Fibroblast of skin of abdomen (primary cell): ENCODE measurements at places on chromosomes 2 and 18.
A peak's percentile ranks its signal among the peaks of the same experiment; 100 is the strongest.

DNA sequence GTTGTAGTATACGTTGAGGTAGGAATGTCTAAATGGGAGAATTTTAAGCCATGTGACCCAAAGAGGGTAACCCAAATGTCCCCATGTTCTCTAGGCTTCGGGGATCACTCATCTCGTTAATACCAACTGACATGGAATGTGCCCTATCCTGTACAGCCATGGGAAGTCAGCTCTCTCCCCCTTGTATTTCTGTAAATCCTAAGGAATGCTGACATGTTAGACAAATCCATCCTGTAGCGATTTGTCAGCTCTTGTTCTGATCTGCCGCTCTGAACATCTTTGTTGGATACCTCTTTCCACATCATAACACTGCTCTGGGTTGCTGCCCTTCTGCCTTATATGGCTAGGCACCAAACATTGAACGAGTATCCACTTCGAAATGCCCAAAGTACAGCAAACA, 350.6 kb downstream of the RND3 start:
- no peak for DNase-seq

GRCh38 chr2:39508198-39508597, 71.1 kb upstream of the MAP4K3 start:
- peak; percentile 81 for DNase-seq

DNA sequence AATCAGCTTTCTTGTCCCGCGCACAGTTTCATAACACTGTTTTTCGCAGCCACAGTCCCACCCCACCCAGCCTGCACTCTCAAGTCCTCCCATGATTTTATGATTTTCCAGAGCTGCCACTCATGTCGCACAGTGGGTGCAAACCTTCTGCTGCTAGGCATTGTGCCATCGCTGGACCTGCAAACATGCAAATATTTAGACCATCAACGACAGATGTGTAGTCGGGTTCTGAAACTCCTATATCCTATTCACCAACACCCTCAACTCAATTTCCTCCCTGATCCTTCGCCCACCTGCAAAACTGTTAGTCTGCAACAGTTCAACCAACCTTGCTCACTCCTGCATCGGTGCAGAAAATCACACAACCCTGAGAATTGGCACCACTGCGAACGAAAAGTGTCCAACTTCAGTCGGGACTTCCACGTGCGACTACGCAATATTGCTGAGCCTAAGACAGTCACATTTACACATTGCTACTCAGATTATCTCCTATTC, 871 bp upstream of the ALS2 start:
- DNase-seq = no peak

GRCh38 chr2:16442971-16443370, 222.7 kb downstream of the CYRIA start:
- no peak for DNase-seq

DNA sequence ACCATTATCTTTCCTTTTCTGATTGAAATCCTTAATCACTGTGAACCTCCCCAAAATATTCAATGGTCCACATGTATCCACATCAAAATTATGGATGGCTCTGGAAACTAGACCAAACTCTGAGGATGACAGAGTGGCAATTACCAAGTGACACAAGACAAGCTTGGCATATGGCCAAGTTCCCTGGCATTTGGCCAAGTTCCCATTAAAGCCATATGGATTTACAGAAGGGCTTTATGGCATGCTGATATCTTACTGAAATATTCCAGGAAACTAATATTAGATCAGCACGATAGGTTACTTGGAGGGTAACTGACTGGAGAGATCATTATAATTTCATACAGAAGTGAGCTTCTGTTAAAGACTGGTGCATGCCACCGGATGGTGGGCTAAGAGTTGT, 21.9 kb upstream of the CERS6 start:
- DNase-seq = no peak

DNA sequence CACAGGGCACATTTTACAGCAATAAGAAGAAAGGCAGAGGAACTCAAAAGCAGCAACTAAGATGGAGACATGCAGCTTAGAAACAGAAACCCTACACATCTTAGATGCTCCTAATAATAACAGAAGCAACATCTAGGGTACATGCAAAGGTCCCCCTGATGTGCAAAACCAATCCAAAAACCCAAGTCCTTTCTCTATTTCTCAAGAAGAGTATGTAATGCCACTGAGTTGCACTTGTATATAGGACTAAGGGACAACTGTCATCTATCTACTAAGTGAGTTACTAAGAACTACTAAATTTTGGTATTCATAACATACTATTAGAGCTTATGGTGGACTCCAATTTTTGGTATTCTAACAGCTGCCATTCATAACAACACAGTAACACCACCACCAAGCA, 28.4 kb downstream of the HNRNPLL start:
- DNase-seq = no peak

GRCh38 chr2:46309052-46309953, 12.1 kb downstream of the EPAS1 start:
- peak; percentile 31 for DNase-seq

GRCh38 chr2:199734651-199735050, 116.3 kb downstream of the FTCDNL1 start:
- DNase-seq = peak; percentile 29

GRCh38 chr2:201953396-201953795, 80.3 kb upstream of the FZD7 start:
- no peak for DNase-seq

DNA sequence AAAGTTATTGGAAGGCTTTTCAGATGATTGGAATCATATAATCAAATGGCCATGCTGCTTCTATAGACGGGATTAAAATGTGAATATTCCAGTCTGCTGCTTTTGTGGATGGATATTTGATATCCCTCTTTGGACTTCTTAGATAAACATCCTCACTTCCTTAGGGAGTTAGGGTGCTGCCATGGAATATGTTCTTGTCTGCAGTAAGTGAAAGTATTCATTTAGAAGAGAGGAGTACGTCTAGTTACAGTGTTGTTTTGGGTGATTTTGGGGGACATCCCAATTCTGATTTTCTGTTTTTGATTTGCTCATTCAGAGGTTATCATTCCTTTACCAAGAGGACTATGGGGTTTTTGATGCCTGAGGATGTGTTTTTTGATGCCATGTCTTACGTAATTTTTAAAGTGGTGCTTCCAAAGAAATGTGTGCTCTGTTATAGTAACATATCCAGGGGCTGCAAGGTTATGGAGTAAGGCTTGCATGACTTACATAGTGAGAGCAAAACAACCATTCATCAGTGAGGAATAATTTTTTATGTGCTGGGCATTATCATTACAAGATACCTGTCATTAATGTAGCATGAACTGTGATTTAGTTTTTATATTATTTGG, 33.6 kb downstream of the ASXL3 start:
- no peak for DNase-seq

GRCh38 chr2:26772064-26773001, 8.2 kb downstream of the SLC35F6 start:
- peak; percentile 26 for DNase-seq

GRCh38 chr18:56235481-56236013, 402.8 kb downstream of the TXNL1 start:
- DNase-seq = peak; percentile 46

GRCh38 chr2:169571571-169571970, 2.1 kb downstream of the FASTKD1 start:
- DNase-seq = no peak

- DNase-seq = no peak
These were observed 5.0 kb downstream of the NTSR2 start for GRCh38 chr2:11665028-11665427.
